NCI-H82 (cell line): ENCODE measurements at places on chromosomes 6 and 20.

DNA sequence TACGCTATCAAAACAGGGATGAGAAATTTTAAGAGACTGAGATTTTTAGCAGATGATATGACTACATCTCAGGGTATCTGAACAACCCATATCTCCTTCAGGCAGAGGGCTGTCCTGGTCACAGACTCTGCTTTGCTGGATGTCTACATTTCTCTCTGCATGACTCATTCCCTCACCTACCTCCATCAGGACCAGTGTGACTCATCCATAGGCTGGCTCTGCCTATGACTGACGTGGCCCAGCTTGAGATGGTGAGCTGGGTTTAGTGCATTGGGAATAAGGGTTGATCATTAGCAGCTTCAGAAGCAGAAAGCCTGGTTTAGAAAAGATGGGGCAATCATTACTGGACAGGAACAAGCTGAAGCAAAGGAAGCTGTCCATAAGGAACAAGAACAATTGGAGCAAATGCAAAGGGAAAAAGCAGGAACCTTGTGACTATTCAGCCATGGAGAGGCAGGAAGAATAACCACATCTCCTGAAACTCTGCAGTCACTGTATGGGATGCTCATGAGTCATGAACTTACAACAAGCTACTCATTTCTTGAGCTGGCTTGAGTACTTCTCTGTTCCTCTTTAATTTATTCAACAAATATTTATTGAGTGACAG is 86.4 kb upstream of the CBLN4 start:
- no peak for DNase-seq

DNA sequence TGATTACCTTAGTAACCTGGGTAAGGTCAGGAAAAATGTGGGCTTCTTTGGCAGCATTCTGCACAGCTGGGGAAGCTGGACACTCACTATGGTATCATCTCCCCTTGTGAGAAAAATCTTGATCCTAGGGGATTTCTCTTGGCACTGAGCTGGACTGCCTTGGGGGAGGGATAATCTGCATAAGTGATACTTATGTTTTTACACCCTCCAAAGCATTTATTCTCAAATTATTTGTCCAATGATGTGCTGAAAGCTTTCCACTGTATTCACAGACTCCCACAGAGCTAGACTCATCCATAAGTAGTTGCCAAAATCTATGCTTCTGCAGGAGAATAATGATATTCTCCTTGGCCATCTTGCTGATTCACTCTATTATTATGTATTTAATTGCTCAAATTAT is 121.5 kb upstream of the CNR1 start:
- no peak for DNase-seq

DNA sequence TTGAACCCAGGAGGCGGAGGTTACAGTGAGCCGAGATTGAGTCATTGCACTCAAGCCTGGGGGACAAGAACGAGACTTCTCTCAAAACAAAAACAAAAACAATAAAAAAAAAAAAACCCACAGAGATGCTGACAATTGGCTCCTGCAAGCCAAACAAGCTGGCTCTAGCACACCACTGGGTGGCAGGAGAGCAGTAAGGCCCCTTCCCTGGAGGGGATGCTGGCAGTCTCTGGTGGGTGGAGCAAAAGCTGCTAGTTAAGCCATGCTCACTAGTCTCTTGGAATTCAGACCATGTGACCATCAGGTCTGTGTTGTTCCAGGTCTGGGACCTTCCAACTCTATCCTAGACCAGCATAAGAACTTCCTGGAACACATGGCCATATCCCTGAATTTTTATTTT is 18.9 kb upstream of the DSN1 start:
- DNase-seq: peak; percentile 82

- peak; percentile 20 for DNase-seq
Observed at GRCh38 chr6:5582762-5583161, 321.4 kb downstream of the FARS2 start.

DNA sequence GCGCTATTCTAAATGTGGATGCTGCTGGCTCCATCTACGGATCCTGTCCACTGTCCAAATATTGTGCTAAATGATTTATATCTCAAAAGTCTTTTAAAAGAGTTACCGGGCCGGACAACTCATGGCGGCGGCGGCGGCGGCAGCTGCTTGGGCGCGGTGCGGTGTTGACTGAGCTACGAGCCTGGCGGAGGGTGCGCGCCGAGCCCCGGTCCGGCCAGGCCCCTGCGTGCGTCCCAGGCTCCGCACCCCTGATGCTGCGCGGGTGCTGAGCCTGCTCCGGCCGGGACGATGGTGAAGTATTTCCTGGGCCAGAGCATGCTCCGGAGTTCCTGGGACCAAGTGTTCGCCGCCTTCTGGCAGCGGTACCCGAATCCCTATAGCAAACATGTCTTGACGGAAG is 303.4 kb downstream of the CENPW start:
- DNase-seq: no peak
